ENCODE measurements at places on chromosomes 1 and 21. TPM values are rescaled to one million over a fixed set of nuclear protein-coding genes. Genes with fewer than 3 reads are reported as not detected.

Gene FGR
- 0.64 TPM for total RNA-seq

Gene CHODL
- total RNA-seq: 0.48 TPM

Gene B3GALT2
- not detected for total RNA-seq

Gene LRRC39
- total RNA-seq: 0.43 TPM

Gene MANEAL
- total RNA-seq: 2.2 TPM

Gene PALMD
- 4.7 TPM for total RNA-seq

Gene NR5A2
- 0.24 TPM for total RNA-seq

Gene TUFT1
- 15.1 TPM for total RNA-seq

Gene TNFAIP8L2
- total RNA-seq: not detected

Gene NBPF19
- total RNA-seq: 14.5 TPM

Gene CFHR1
- not detected for total RNA-seq

Gene RGS1
- not detected for total RNA-seq

Gene HPCA
- not detected for total RNA-seq

Gene DYNLT4
- 0.24 TPM for total RNA-seq

Gene TCP10L
- total RNA-seq: 1.5 TPM

Gene RIMKLA
- not detected for total RNA-seq

Gene EXO1
- 0.64 TPM for total RNA-seq

Gene C4BPA
- not detected for total RNA-seq

Gene CPT2
- total RNA-seq: 8.2 TPM

Gene NTMT2
- not detected for total RNA-seq

Gene HSF2BP
- total RNA-seq: 16.6 TPM

Gene BACE2
- total RNA-seq: 107 TPM

Gene ESRRG
- total RNA-seq: not detected

Gene APOBEC4
- not detected for total RNA-seq

Gene NRDC
- 88.0 TPM for total RNA-seq

Gene NECTIN4
- total RNA-seq: 97.8 TPM

Gene OR2L13
- not detected for total RNA-seq

Gene C4BPB
- total RNA-seq: not detected

Gene DISP1
- total RNA-seq: 1.5 TPM

Gene LRRC38
- total RNA-seq: not detected

Gene GBP7
- total RNA-seq: not detected

Gene KLF17
- 0.24 TPM for total RNA-seq

Gene PLEKHO1
- total RNA-seq: 3.8 TPM

Gene KIF2C
- 3.6 TPM for total RNA-seq

Gene PLA2G5
- not detected for total RNA-seq
